ENCODE measurements at places on chromosomes 3 and 15.

DNA sequence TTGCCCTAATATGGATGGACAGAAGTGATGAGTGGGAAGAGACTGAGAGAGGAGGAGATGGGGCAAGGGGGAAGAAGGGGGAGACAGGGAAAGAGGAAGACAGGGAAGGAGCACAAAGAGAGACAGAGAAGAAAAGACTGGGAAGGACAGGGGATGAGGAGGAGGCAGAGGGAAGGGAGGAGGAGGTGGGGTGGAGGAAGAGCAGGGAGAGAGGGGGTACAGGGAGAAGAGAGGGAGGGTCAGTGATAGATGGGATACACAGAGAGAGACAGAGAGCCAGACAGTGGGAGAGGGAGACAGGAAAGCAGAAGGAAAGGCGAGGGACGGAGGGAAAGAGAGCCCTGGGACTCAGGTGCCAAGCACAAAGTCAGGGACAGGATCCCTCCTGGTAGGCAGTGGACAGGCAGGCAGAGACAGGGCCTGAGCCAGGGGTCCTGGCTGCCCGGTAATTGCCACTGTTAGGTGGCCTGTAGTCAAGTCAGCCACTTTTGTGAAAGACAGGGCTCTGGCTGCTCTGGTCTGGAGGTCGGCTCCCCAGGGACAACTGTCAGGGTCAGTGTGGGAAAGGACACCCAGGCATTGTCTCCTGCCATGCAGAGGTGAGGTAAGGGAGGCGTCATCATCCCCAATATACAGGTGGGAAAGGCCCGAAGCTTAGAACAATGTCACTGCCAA, 9.8 kb downstream of the VILL start:
- DNase-seq = peak; percentile 10

- DNase-seq = no peak
These were observed 6.0 kb upstream of the BFSP2 start for GRCh38 chr3:133393691-133394474.

DNA sequence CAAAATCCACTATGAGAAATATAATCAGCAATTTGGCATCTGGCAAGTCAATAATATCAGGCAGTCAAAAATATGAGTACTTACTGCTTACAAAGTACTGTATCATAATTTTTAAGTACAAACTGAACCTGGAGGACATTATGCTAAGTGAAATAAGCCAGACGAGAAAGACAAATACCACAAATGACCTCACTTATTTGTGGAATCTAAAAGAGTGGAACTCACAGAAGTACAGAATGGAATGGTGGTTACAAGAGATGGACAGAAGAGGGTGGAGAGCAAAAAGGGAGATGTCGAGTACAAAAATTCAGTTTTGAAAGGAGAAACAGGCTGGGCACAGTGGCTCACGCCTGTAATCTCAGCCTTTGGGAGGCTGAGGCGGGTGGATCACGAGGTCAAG, 12.4 kb downstream of the PCYT1A start:
- no peak for DNase-seq

- no peak for DNase-seq
These were observed 50.1 kb downstream of the GPR176 start for GRCh38 chr15:39869858-39870515.

DNA sequence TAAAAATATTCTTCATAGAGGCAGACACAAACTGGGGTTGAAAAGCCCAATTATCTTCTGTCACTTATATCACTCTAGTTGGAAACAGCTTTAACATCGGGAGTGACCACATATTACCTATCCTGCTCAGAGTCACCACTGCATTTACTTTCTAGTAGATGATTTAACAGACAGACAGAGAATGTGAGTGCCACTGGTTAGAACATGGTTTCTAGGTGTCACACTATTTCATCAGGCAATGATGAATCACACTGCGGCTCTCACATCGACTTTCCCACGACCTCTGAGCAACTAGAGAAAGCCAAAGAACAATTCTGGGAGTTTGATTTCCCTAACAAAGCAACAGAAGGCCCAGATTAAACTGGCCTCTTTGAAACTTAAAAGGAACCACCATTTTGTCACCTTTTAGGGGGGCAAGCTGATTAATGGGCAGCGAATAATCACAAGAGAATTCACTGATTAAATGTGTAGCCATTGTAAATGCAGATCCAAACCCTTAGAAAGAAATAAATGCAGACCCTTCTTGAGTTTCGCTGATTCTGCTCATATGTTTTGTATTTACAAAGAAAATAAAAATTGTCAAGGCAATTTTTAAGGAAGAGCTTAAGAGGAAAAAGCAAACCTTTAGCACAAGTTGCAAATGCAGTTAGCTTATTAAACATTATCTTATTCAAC, 112.6 kb upstream of the KBTBD8 start:
- DNase-seq = no peak

- peak; percentile 86 for DNase-seq
These were observed 12.2 kb upstream of the SACM1L start for GRCh38 chr3:45677033-45677446.

- no peak for DNase-seq
These were observed 260.5 kb downstream of the PTPRG start for GRCh38 chr3:61821823-61822251.

DNA sequence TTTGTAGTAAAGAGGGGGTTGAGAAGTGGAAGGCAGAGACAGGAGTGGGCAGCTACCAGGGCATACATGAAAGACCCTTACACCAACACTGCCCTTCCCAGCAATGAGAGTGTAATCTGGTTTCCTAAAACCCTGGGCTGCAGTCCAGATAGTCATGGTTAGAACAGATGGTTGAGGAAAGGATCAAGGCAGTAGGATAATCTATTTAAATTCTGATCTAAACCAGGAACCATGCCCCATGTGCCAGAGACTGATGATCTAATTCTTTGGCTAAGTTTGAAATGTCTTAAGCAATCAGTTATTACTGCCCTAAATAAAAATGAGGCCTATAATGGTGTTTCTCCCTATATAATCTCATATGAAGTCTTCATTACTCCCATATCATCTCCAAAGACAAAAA, 59.6 kb downstream of the PRTG start:
- no peak for DNase-seq

DNA sequence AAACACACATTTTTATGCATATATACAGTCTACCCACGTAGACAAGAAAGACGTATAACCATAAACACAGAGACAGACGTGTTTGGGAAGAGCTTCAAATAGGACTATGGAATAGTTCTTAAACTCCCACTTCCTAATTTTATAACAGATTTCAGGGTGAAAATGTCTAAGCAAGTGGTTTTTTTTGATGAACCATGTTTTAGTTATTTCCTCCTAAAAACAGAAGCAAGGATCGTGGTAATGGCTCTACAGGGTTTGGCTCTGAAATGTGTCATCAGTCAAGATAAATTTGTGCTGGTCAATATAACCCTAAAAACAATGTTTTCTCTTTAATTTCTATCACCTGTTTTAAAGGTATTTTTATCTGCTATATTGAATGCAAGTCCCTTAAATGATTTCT, 58.2 kb downstream of the FMN1 start:
- no peak for DNase-seq

GRCh38 chr3:168094580-168094876, 1.2 kb downstream of the GOLIM4 start:
- no peak for DNase-seq

GRCh38 chr3:191894406-191894805, 433.4 kb downstream of the PYDC2 start:
- DNase-seq = no peak

GRCh38 chr15:67178569-67179210, 75.8 kb downstream of the AAGAB start:
- DNase-seq = no peak

DNA sequence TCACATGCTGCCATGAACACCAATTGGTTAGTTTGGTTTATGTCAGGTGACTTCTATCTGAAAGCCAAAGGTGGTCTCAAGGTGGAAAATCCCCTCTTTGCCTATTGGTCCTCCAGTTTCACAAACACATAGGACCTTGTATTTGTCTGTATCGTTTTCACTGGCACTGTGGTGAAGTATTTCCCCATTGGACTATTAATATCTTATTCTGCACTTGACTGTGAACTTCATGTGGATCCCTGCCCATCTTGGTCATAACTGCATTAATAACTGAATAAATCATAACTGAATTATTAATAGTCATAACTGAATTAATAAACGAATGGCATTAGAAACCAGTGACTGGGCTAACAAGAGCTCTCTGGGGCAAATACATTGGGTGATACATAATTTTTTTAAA, 341.3 kb upstream of the ADAMTS9 start:
- no peak for DNase-seq

- DNase-seq = no peak
These were observed 55.7 kb downstream of the PXYLP1 start for GRCh38 chr3:141287326-141287725.

DNA sequence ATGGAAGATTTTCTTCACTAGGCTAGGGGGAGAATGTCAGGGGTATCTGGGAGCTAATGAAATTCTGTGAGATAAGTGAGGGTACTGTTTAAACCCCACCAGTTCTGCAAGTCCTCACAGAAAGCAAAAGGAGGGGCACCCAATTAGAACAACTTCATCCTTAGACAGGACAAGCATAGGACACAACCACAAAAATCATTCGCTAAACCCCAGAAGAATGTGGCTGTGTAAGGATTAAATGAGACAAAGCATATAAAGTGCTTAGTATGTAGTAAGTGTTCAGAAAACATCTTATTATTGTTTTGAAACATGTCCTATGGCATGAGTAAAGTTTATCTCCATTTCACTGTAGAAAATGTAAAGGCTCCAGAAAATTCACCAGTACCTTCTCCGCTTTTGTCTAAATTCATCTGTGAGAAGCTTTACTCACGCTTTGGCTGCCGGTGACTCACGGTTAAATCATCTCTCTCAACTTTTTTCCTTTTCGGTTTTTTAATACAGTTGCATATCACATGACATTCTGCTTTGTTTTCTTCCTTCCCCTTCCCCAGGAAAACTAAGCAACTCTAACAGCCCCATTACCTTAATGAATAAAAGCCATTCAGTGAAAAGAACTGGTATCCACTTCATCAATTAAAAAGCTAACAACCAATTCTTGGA, 1.7 kb downstream of the CLRN1 start:
- DNase-seq = no peak

DNA sequence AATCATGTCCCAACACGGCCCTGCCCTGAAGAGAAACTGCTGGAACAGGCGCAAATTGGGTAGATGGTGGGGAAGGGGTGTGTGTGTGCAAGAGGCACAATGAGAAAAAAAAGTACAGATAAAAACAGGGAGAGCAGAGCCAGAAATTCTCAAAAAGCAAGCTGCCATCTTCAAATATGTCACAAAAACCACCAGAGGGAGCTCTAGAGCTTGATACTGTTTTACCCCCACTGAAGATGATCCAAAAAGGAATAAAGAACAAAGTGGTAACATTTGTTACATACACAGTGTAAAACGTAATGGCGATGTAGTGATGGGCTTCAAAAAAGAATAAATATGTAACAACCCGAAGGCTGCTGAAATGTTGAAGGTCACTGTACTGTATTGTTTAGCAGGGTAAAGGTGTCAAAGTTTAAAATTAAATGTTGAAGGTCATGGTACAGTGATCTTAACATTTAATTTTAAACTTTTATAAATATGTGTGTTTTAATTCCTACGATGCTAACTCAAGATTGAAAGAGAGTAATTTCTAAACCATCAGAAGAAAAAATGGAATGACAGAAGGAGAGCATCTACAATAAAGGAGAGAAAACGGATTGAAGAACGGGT, 6.0 kb downstream of the SNRPA1 start:
- no peak for DNase-seq

- peak; percentile 26 for DNase-seq
These were observed 226.8 kb upstream of the IGF1R start for GRCh38 chr15:98421419-98422129.

DNA sequence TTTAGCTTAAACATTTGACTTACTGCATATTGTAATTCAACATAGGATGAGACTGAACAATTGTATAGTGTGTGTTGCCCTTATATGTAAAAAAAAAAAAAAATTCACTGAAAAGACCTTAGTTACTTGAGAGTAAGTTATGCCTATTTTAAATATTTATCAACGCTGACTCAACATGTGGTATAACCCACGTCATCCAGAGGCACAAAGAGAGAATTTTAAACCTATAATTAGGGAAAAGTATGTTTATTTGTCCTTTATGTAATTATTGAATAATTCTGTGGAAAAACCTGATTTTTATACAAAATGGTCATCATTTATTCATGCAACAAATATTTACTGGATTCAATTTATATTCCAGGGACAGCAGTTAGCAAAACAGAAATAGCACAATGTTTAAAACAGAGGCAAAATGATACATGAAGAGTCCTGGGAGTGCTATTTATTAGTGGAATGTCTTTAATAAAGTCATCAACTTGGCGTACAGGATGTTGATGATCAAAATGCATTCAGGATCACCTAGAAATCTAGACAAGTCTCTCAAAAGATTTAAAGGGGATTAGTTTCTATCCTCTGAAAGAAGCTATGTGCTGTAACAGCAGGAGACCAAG, 223.7 kb downstream of the PCCB start:
- DNase-seq = no peak

GRCh38 chr3:45939341-45939771, 3.9 kb upstream of the CXCR6 start:
- no peak for DNase-seq

GRCh38 chr3:107662124-107662507, 139.4 kb downstream of the BBX start:
- no peak for DNase-seq

- no peak for DNase-seq
These were observed 19.9 kb upstream of the SCN10A start for GRCh38 chr3:38835939-38836338.

GRCh38 chr15:81221449-81221848, 24.8 kb downstream of the IL16 start:
- peak; percentile 41 for DNase-seq

DNA sequence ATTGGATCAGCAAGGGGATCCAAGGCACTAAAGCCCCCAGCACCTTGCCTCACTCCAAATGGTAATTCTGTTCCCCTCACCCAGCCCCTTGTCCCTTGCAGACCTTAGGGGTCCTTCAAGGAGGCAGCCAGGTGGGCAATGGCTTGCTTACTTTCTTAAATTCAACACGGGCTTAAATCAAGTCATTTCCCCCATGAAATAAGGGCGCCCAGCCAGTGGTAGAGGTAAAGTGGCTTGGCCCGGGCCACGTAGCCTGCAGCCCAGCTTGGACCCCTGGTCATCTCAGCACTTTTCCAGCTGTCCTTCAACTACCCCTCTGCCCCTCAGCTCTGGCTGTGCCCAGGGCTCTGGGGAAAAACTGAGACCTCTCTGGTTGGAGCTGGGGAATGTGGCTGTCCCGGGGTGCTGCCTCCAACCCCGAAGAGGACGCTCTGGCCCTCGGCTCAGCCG, 1.2 kb downstream of the PSTPIP1 start:
- no peak for DNase-seq

GRCh38 chr3:151631946-151632345, 101.8 kb upstream of the AADACL2 start:
- DNase-seq = no peak
